ENCODE measurements at places on chromosomes 6 and 20.

GRCh38 chr6:168730931-168731716 lies 290.1 kb downstream of the SMOC2 start:
- H3K4me3 ChIP-seq = no peak overlapping the region
- H3K36me3 ChIP-seq = no peaks in the 10 kb centered on the region
- H3K27me3 ChIP-seq = no peaks in the 10 kb centered on the region
- no peak for DNase-seq
- no peak overlapping the region for H3K27ac ChIP-seq
- no peaks in the 10 kb centered on the region for H3K4me1 ChIP-seq

GRCh38 chr6:38443352-38444144 lies 196.2 kb downstream of the BTBD9 start:
- H3K27ac ChIP-seq = no peak overlapping the region
- H3K27me3 ChIP-seq = no peaks in the 10 kb centered on the region
- H3K36me3 ChIP-seq = no peaks in the 10 kb centered on the region
- H3K4me3 ChIP-seq = no peak overlapping the region

DNA sequence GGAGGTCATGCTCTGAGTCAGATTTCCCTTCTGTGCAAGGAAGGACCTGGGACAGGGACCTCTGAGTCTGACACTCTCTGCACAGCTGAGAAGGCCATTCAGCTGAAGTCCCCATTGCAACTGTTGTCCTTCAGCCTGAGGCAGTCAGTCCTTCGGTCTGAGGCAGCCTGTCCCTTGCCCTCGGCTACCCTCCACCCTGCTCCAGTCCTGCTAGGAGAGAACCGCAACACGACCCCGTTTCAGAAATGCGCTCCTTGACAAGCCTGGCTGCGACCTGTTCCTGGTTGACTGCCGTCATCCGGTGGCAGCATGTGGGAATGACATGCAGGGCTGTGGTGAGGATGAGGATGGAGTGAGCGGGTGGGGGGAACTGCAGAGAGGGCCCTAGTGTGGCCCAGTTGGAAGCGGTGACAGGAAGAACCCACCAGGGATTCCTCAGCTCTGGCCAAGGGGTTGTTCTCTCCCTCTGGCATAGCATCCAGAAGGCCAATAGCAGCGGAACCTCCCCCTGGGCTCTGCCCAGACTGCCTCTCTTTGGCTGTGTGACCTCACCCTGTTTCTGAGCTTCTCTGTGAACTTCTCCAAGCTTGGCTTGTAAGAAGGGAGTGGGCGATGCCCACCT lies 40.3 kb upstream of the ANGPT4 start:
- DNase-seq = peak; percentile 63
- H3K4me3 ChIP-seq = no peak overlapping the region
- no peaks in the 10 kb centered on the region for H3K27me3 ChIP-seq

- H3K27me3 ChIP-seq = peaks cover 23% of the 10 kb centered on the region
- H3K36me3 ChIP-seq = no peaks in the 10 kb centered on the region
- H3K4me3 ChIP-seq = no peak overlapping the region
- peaks cover 12% of the 10 kb centered on the region for H3K4me1 ChIP-seq
- H3K27ac ChIP-seq = no peak overlapping the region
These were observed 5.7 kb downstream of the SPEF1 start for GRCh38 chr20:3775457-3776108.

DNA sequence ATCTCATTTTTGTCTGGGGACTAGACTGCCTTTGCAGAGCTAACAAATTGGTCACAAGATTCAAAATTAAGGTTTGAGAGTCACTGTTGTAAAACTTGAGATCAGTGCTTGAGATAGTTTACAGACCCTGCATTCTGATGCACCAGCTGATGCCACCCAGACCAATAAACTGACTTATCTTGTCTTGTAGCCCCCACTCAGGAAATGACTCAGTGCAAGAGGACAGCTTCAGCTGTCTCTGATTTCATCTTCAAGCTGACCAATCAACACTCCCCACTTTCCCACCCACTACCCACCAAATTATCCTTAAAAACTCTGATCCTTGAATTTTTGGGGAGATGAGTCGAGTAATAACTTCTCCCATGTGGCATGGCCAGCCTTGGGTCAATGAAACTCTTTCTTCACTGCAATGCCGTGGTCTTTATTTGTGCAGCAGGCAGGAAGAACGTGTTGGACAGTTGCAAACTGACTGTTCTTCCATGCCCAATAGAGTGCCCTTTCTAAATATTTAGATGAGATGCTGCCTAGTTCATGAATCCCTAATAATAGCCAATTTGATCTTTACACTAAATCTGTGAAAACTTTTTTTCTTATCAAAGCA lies 48.3 kb upstream of the PROKR2 start:
- H3K4me3 ChIP-seq = no peak overlapping the region
- no peaks in the 10 kb centered on the region for H3K27me3 ChIP-seq
- no peak overlapping the region for H3K27ac ChIP-seq
- DNase-seq = no peak

- H3K27ac ChIP-seq = no peak overlapping the region
- DNase-seq = no peak
- H3K36me3 ChIP-seq = no peaks in the 10 kb centered on the region
- no peak overlapping the region for H3K4me3 ChIP-seq
These were observed 99.4 kb downstream of the BFSP1 start for GRCh38 chr20:17431621-17432364.
